ENCODE measurements at places on chromosomes 3 and 15.

GRCh38 chr15:90414408-90415028 is 26.5 kb downstream of the IQGAP1 start:
- no peak for DNase-seq

- DNase-seq: no peak
Measured at GRCh38 chr3:138445236-138445635, 10.8 kb downstream of the ESYT3 start.

DNA sequence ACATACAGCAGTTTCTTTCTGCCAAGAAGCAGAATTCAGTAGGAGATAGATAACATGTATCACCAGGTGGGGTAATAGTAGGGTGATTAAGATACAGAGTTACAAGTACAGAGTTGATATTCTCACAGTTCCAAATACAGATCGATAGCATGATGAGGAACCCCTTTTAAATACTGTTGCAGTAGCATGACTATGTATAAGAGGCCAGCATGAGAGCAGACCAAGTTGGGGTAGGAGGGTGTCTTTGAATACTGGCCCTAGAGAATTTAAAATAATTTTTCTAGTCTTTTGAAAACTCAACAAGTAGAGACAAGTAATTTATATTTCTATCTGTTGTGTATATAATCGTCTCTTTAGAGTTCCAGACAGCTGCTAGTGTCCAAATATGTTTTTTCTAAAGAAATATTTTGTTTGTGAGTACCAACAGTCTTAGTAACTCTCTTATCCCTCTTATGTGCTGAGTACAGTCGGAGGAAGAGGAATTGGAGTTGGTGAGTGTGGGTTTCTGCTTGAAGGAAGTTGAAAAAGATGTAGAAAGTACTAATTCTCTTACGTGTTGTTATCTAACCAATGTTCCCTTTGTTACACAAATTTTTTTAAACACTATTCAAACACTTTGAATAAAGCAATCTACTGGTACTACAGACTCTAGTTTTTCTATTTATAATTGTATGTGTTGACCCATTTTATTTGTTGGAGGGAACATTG is 30.2 kb downstream of the LYSMD4 start:
- DNase-seq: peak; percentile 59

GRCh38 chr3:171237009-171237385 is 210.5 kb upstream of the SLC2A2 start:
- no peak for DNase-seq

DNA sequence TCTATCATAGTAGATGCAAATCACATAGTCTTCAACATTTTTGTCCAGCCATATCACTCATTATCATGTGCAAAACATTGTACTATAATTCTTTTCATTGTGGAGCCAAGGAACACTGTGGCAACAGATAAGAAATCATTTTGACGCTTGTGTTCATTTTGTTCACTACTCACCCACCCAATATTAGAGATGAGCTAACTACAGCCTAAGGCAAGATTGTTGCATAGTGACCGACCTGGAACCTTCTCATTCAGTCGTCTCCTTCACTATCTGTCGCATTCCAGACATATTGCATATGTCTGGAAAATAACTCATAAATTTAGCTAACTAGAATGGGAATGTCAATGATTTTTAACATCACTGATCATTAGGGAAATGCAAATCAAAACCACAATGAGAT is 270.3 kb downstream of the CGGBP1 start:
- no peak for DNase-seq

DNA sequence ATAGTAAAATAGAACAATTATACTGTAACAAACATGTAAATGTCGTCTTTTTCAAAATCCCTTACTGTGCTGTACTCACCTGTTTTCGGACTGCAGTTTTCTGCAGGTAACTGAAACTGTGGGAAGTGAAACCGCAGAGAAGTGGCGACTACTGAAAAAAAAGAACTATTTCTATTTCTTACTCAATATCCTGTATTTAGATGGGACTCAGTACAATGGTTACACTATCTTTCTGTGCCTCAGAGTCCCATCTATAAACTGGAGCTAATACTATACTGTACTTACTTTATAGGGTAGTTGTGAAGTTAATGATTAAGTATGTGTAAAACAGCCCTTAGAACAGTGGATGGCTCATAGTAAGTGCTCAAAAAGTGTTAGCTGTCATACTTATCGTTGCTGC is 14.3 kb upstream of the P2RY12 start:
- no peak for DNase-seq

DNA sequence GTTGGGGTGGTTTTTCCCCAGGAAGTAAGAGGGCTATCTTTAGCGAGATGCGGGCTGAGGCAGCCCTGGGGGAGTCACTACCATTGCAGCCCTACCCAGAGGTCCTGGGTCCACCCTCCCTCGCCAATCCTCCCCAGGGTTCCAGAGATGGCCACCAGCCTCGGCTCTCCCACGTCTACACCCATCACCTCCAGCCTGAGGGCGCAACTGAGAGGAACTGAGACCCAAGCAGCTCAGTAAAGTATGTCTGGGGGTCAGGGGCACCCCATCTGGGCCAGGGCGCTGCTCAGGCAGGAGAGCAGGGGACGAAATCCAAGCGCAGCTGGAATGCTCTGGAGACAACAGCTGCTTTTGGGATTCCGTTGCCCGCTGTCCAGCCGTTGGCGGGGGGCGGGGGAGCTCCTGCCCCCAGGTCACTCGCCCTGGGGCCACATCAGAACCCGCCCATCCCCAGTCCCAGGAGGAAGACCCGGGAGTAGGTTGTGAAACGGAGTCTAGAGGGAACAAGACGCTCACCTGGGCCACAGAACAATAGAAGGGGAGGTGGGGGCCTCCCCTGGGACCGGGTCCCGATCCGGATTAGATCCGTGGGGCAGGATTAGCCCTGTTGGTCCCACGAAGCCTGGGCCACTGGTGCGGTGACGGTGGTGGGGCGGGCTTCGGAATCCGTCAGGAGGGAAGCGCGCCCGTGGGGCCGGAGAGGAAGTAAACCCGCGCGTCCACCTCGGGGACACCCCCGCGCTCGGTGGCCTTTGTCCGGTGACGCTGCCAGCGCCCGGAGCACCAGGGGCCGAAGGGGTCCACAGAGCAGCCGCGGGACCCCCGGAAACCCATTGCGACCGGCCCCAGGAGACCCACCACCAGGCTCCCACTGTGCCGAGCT is 1.4 kb upstream of the NDUFAF3 start:
- DNase-seq: peak; percentile 33
